Stimulated activated CD4-positive, alpha-beta T cell treated with anti-CD3 and anti-CD28 coated beads, Interleukin-4, amount 100 ng/mL, for 1 hour (primary cell): ENCODE measurements at places on chromosomes 5 and 9.

DNA sequence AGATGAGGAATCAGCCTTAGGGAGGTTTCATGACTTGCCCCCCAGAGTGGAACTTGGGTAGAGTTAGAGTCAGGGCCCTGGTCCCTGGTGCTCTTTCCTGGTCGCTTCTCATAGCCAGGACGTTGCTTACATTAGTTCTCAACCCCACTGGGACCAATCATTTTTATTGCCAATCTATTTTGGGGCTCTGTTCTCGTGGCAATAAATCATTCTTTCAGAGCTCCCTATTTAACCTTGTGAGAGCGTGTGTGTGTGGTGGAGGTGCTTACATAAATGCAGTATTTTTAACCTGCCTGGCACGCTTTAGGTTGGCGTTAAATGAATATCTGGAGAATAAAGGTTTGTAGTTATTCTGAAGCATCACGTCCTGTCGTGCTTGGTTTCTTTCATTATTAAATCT lies 4.1 kb downstream of the TRIO start:
- no peak for DNase-seq

DNA sequence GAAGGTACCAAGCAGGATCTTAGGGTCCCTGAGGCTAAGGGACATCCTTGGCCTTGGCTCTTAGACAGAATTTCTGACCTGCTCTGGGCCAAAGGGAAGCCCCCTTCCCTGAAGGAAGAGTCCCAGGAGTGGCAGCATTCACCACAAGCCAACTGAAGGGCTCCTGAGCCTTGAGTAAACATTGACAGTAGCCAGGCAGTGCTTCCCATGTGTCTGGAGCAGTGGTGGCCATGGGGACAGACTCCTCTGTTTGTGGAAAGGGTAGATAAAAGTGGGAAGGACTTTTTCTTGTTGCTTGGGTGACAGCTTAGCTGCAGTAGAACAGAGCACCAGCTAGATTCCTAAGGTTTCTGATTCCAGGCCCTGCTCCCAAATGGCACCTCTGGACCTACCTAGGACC lies 61.4 kb upstream of the VLDLR start:
- no peak for DNase-seq

DNA sequence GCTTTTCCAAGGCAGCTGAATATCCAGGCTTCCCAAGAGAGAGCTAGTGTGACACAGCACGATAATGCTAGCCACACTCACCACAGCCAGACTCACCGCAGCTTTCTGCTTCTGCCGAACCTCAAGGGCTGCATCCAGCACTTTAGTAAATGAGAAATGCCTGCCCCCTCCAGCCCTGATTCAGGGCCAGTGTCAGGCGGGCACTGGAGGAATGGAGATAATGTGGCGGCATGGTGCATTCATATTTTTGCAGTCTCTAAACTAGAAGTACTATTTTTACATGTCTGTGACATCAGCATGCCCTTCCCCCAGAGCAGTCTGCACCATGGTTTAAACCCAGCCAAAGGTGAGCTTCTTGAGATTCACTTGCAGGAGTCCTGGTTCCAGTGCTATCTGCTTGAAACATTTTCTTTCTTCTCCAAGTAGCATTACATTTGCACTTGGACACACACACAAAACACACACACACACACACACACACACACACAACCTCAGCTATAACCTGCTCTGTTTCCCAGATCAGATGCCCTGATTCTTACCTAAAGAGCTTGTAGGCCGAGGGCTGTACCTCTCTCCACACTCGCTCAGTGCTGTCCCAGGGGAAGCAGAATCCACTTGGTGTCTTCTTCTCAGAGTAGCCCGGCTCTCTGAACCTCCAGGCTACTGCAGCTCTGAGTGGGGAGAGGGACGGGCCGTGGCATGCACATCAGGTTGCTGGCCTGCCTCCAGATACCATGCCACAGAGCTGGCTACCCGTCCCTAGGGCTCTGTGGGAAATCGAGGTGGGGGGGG lies at the start of gene FGF1:
Gene FGF1 (minus strand): TSS at position 673 of the 792 bp plus-strand sequence. CDS start 71,963 bp downstream, outside the sequence.
- DNase-seq = no peak

GRCh38 chr9:22050924-22051323 lies 41.8 kb upstream of the CDKN2B start:
- DNase-seq = no peak

GRCh38 chr9:68741704-68742332 lies 36.8 kb downstream of the PIP5K1B start:
- DNase-seq = no peak

DNA sequence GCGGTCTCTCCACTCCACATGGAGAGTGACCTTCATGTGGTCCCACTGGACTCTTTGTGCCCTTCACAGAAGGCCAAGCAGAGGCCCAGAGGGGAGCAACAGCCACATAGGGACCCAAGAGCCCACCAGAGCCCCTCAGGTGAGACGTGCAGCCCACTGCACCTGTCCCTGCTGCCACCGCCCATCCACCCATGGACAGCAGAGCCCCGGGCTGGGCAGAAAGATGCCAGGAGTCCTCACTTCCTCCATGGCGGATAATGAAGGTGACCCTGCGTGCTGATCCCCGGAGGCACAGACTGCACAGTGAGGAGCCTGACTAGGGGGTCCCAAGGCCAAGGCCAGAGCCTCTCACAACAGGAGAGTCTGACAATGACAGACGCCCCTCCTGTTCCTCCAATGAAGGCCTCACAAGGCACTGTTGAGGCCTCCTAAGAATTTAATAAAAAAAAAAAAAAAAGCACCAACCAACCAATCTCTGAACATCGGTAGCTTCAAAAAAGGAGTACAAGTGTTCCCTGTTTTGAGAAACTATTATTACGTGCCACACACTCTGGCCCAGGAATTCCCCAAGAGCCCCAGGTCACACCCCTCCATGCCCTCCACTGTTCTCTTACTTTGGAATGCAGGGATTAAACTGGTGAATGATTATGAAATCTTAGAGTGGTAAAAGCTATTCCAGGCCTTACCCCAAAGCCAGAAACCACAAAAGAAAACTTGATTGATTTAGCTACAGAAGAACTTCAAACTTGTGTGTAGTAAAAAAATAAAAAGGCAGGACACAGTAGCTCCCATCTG lies 2.8 kb upstream of the PPP1R26 start:
- DNase-seq = no peak

DNA sequence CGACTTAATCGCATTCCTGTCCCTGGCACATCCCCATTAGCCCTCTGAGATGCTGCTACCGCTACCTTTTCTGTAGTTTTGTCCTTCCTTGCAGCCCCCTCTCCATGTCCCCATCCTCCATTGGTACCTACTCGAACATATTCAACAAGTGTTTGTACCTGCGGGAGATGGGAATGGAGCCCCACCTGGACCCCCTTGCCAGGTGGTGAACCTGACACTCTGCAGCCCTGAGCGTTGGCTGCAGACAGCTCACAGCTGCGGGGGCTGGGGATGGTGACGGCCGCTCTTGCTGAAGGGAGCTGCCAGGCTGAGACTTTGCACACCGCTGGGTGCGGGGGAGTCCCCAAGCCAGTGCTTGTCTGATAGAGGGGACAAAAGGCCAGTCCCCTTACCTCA lies 96.3 kb upstream of the DAP start:
- DNase-seq = no peak

- peak; percentile 3 for DNase-seq
These were observed 476.4 kb downstream of the KDM4C start for GRCh38 chr9:7234144-7234543.

GRCh38 chr5:116938488-116938887 lies 363.9 kb upstream of the SEMA6A start:
- DNase-seq = no peak

DNA sequence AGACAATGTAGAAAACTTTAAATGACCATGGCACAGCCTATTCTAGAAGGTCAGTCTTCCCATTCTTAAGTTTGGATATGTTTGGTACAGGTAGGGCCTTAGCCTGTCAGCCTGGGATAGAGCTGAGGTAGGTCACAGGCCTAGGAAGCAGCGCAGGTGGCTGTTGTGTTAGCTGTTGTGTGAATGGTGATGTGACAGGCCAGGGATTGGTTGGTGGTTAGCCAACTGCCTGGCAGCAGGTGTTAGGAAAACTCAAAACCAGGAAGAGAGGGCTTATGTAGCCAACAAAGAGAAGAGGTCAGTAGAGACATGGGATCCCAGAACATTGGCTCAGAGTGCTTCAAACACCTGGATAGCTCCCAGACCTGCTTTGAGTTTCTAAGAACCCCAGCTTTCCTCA lies 84.2 kb downstream of the FBXO38 start:
- no peak for DNase-seq

DNA sequence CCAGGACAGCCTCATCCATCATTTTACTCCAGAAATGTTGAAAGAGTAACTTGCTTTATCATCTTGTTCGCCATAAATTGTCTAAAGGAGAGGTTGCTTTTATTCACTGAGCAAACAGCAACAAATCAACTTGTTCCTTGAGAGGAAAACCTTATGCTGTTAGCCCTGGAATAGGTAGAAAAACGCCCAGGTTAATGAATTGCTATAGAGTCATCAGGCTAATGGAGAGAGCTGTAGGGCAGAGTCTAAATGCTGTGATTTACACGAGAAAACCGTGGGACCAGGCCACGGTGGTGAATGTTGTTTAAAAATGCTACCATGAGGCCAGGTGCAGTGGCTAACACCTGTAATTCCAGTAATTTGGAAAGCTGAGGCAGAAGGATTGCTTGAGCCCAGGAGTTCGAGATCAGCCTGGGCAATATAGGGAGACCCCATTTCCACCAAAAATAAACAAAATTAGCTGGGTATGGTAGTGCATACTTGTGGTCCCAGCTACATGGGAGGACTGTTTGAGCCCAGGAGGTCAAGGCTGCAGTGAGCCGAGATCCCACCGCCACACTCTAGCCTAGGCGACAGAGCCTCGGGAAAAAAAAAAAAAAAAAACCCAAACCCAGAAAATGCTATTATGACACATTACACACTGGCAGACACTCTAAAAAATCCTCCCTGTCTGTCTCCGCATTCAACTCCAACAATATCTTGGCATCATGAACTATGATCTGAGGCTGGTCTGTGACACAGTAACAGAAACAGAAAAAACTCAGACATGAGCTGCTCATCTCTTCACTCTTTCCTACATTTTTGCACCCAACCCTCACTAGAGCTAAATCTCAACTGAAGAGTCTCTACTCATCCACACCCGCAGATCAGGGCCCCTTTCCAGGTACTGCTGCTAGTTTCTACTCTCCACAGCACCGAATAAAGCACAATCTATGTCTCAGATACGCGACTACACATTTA lies 118.6 kb upstream of the RETREG1 start:
- no peak for DNase-seq

DNA sequence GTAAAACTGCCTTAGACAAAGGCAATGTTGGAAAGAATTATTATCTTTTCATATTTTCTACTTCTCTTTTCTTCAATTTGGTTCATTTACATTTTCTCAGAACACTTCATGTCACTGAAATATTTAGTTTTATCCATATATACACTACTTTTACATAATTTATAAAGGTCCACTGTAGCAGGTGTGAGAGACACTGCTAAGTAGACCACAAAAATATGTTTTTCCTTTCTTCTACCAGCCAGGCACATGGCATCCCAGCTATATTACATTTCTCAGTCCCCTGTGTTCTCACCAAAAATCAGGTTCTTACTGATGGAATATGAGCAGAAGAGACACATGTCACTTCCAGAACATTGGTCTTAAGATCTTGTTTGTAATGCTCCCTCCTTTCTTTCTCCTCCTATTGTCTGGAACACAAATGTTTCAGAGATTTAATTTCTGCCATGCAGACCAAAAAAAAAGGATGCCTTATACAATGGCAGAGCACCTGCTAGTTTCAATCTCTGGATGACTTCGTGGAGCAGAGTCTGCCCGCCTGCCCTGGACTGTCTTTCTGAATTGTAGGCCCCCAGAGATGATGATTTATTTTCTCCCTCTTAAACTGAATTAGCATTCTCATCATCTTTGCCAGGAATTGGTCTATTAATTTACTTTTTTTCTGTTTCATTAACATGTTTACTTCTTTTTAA lies 125.4 kb upstream of the ACOT12 start:
- DNase-seq = no peak

DNA sequence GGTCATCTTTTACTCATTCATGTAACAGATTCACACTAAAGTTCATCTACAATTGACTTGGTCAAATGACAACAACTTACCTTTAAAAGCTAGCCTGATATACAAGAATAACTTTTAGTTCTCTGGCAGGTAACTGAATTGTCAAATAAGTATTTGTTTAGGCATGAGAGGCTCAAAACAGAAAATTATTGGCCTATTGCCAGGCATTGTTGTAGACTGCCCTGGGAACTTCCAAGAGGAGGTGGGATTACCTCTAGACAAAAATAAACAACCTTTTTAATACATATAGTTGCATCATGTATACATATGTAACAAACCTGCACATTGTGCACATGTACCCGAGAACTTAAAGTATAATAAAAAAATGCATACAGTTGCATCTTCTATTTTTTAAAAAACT lies 18.2 kb upstream of the SLCO4C1 start:
- DNase-seq = no peak

DNA sequence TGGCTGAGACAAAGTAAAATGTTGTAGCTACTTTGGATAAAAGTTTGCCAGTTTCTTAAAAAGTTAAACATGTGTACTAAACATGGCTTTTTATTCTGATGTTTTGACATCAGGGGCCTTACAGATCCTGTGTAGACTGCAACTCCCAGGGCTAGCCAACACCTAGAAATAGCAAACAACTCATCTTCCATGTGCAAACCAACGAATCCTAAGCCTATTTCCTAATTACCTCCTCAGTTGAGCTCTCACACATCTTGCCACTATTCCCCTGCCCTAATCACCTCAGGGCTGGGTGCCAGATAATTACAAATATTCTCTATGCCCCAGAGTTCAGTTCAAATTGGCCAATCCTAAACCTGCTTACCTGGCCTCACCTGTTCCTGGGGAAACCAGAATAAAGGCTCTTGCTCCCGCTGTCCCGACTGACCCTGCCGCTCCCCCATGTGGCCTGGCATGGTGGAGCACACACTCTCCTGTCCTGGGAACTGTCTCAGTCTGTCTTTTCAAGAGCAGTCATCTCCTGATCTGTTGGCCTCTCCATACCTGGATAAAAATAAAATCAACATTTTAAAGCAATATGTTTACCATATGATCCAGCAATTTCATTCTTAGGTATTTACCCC lies 37.1 kb upstream of the FAM169A start:
- peak; percentile 25 for DNase-seq

- no peak for DNase-seq
These were observed 41.9 kb downstream of the TAS2R1 start for GRCh38 chr5:9588254-9588653.

DNA sequence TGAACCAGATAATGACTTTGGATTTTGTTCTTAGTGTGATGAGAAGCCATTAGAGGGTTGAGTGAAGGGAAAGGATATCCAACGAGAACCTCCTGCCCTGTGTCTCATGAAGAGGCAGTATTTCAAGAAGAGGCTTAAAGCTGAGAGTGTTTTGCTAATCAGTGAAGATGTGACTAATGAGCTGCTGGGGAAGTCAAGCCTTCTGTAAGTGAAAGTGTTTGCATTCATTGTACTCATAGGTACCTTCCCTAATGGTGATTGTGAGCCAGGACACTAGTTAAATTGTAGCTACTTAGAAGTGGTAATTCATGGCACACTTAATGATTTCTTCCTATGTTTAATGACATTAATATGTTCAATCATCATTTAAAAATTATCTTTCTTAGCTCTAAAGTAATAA lies 23.7 kb downstream of the PIP5K1B start:
- DNase-seq = no peak

- no peak for DNase-seq
These were observed 21.0 kb downstream of the TIMD4 start for GRCh38 chr5:156942064-156942463.
